ENCODE measurements at places on chromosomes 3 and 15. TPM values are rescaled to one million over a fixed set of nuclear protein-coding genes. Genes with fewer than 3 reads are reported as not detected.

Gene SLC28A2
- total RNA-seq, result not detected

Gene MUC13
- not detected for total RNA-seq

Gene TUBGCP5
- total RNA-seq, result 18.7 TPM

Gene C3orf70
- total RNA-seq, result 0.90 TPM

Gene ELL3
- 1.8 TPM for total RNA-seq

Gene WNT5A
- 0.09 TPM for total RNA-seq

Gene PTH1R
- total RNA-seq, result 0.18 TPM

Gene SCN11A
- 0.09 TPM for total RNA-seq

Gene WDR49
- 0.27 TPM for total RNA-seq

Gene CCDC80
- total RNA-seq, result 11.5 TPM

Gene CHRNA7
- total RNA-seq, result 1.8 TPM

Gene B3GALNT1
- 13.7 TPM for total RNA-seq

Gene BCL2A1
- total RNA-seq, result 0.19 TPM

Gene PAQR5
- 0.28 TPM for total RNA-seq

Gene LXN
- total RNA-seq, result 76.1 TPM

Gene DNAJC17
- total RNA-seq, result 45.4 TPM

Gene IGSF11
- total RNA-seq, result not detected

Gene CACNA2D2
- total RNA-seq, result not detected

Gene NCBP2
- 71.5 TPM for total RNA-seq

Gene ITIH1
- total RNA-seq, result not detected

Gene SPTBN5
- 10.5 TPM for total RNA-seq

Gene CACNA1D
- 0.09 TPM for total RNA-seq

Gene GOLGA8T
- not detected for total RNA-seq

Gene TMEM44
- total RNA-seq, result 76.4 TPM

All from endothelial cell of coronary artery (primary cell).